ENCODE measurements at places on chromosomes 12 and 14.
A peak's percentile ranks its signal among the peaks of the same experiment; 100 is the strongest.

DNA sequence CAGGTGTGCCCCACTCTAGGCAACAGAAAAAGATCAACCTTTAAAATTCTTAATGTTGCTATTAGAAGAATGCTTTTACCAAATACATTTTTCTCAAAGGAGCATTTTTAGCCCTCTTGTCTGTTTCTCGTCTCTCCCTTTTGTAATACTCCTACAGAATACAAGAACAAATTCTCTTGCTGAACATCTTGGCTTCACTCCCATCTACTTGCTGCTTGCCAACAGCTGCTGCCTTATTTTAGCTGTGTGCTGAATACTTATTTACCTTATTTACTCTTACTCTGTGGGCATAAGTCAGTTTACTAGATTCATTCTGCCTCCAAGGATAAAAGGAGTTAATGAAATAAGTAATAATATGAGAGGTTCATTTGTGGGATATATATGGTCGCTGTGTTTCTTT is 70.8 kb downstream of the POLR3B start:
- no peak for DNase-seq

DNA sequence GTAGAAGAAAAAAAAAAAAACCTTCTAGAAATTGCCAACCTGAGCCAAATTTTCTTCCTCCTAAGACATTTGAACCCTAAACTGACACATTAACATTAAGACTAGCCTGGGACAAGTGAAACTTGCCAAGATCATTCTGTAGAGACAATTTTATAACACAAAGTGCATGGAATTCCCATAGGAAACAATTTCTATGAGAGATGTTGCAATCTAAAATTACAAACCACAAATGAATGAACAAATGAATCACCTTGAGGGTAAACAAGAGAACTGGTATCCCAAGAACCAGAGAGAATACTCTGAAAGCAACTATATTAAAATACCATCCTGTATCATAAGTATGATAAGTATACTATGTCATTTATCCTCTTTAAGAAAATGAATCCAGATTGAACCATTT is 165.3 kb downstream of the DICER1 start:
- no peak for DNase-seq

- peak; percentile 4 for DNase-seq
Observed at GRCh38 chr12:41190338-41190737, 2.2 kb downstream of the PDZRN4 start.

DNA sequence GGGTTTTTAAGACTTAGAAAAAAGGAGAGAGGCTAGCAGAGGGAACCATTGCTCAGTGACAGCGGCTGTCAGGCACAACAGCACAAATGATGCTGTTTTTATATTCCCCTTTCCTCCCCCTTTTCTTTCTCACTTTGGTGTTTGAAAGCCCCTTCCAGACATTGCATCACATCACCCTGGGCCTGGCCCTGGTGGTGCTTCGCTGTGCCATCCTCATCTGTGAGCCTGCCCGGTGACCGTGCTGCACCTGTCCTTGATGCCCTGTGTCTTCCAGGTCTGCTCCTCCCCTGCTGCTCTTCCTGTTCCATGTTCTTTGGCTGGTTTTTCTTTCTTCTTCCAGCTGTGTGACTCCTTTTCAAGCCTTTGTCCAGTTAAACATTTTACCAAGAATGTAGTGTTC is 24.8 kb downstream of the KLC1 start:
- no peak for DNase-seq

DNA sequence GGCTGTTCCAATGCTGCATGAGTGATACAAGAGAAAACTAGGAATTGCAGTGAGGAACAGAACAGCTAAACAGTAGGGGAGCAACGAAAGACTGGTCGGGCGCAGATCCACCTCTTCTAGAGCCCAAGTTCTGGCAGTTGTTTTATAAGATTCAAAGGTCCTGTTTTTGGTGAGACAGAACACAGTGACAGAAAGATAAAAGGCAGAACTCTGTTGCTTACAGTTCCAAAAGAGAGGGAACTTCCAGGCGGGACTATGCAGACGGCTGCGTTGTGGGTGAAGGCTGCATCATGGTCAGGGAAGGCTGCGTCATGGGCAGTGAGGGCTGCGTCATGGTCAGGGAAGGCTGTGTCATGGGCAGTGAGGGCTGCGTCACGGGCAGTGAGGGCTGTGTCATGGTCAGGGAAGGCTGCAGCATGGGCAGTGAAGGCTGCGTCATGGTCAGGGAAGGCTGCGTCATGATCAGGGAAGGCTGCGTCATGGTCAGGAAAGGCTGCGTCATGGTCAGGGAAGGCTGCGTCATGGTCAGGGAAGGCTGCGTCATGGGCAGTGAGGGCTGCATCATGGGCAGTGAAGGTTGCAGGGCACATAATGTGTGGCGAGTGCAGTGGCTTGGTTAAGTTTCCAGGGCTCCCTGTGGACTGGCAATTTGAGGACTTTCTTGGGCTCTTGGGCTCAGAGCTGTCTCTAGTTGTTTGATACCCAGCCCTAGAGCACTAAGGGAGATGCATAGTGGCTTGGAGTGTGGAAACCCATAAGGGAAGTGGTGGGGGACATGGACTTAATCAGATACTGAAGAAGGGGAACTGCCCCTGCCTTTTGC is 619.9 kb downstream of the AACS start:
- DNase-seq, result no peak

DNA sequence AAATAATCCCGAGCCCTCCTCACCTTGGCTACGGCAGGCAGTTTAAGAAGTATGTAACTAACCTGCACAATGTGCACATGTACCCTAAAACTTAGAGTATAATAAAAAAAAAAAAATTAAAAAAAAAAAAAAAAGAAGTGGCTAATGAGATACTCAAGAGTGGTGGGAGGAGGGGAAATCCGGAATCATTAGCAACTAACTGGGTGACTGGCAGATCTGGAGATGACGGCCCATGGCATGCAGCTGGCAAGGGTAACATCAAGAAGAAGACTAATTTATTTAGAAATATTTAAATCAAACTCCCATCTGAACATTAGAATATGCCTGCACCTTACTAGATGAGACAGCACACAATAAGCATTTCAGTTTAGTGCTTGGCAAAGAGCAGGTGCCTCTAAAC is 52.3 kb upstream of the TMCC3 start:
- DNase-seq, result no peak

DNA sequence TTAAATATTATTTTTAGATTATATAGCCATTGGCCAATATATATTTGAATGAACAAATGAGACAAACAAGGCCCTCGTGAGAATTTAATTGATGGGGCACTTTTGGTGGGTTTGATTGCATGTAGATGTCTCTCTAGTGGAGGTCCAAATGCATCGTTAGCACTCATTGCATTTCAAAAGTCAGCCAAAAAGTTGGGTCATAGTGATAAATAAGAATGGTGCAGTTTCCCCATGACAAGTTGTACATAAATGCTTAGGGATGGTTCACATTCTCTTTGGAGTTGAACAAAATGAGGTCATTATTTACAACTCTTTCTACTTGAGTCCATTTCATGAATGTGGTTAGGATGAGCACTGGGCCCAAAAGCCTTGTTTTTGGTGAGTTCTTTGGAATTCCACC is 1.0 kb downstream of the BEST3 start:
- DNase-seq, result no peak

- no peak for DNase-seq
Observed at GRCh38 chr12:112980491-112981158, 2.3 kb downstream of the OAS2 start.

DNA sequence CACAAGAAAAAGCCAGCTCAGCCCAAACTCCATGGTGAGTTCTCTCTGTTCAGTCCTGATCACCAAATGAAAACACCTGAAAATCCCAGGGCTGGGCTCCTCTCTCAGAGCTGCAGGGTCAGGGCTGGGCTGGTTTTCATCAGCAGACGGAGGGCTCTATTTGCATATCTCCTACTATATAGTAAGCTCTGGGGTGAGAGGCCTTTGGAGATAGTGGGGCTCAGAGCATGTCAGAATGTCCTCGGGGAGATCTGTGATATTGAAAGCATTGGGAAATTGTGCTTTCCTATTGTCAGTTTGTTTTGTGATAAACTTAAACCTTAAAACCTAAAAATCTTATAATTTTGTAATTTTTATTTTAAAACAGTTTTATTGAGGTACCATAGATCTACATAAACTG is 742.6 kb downstream of the TMEM121 start:
- DNase-seq, result no peak

DNA sequence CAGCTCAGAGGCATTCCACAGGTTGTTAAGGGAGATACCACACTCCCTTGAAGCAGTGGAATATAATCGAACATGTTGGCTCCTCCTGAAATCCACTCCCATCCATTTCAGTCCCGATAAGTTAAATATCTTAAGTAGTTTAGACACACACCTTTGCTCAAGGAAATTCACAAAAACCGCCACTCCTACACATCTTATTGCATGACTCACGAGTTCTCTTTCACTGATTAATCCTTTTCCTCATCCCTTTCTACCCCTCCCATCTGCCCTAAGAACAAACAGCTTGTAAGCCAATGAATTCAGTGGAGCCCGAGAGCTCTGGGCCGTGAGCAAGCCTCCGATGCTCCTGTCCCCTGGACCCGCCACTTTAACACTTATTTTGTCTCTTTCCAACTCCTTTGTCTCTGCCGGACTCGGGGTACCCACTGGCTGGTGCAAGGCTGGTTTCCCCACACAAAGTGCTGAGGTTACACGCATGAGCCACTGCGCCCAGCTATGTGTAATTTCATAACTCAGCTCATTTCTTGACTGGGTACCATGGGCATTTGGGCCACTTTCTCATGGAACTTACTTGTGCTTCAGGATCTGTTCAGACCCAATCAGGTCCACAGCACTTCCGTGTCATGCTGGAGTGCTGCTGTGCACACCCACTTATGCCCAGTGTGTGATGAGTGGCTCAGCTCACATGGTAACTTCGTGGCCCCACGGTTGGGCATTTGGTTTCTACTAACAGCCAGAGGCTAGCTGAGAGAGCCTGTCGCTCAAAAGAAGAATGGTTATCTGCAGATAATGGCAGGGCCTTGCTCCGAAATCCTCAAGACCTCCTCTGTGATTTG is 171.8 kb upstream of the ALG10B start:
- no peak for DNase-seq

GRCh38 chr14:58816416-58817115 is 178.8 kb downstream of the DACT1 start:
- no peak for DNase-seq

GRCh38 chr14:24681056-24681455 is 47.1 kb upstream of the GZMB start:
- DNase-seq, result no peak

DNA sequence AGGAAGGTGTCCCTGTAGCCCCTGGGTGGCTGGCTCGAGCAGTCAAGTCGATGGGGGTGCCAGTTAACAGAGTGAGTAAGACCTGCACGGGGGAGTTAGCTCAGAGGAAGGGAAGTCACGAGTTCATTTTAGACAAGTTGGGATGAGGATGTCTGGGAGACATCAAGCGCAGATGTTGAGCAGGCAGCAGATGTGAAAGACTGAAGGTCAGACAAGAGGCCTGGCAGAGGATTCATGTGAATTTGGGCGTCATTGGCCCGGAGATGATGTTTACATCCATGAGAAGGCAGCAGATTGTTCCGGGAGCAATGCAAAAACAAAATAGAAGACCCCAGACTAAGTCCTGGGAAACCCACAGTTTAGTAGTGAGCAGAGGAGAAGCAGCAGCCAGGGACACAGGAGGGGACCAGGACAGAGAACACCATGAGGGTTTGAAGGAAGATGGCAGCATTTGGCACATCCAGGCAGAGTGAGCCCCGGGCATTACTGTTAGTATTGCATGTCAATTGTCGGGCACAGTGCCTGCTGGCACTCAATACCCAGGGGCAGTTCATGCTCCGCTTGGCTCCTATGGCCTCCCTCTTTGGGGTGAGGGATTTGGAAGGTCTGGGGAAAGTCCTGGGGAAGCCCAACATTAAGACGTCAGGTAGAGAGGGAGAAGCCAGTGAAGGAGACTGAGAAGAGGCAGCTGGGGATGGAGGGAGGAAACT is 15.1 kb downstream of the LTBP2 start:
- no peak for DNase-seq

- DNase-seq, result no peak
Observed at GRCh38 chr14:106622200-106622745, 1095.9 kb downstream of the TMEM121 start.

DNA sequence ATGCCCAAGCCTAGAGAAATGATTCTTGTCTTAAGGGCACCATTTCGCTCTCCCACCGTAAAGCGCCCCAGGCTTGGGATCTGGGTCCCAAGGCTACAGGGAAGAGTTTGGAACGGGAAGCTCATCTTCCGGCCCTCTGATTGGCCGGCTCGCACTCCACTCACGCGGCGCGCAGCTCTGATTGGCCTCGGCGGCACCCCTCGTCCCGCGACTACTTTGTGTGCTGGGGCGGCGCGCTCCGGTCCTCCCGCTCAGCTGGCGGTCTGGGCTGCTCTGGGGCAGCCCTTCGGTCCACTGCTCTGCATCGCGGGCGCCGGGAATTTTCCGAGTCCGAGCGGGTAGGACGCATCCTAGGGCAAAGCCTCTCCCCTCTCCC is 886 bp upstream of the FUT8 start:
- peak; percentile 80 for DNase-seq

DNA sequence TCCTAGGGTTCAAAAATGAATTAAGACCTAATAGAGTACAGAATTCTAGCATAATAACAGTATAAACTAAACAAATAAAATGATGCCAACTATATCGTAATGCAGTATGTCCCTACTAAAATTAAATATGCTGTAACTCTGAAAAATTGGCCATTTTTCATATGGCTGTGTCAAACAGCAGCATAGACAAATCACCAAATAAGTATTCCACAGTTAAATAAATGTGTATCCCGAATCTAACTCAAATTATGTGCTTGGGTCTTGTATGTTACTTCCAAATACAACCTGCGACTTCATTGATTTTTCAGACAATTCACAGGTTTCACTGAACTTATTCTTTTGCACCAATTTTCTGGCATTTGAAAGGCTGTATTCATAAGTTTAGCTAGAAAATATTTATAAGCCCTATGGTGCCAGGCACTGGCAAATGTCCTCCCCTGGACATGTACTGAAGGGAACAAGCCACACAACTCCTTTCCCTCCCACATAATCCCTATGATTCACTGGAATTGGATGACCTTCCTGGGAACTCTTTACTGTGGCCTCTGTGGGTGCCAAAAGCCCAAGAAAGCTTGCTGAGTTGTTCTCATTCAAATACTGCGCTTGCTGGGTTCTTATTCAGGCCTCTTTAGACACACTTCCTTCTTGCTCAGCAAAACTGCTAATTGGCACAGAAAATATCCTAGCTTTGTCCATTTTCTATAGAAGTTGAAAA is 108.8 kb downstream of the KITLG start:
- DNase-seq, result no peak

DNA sequence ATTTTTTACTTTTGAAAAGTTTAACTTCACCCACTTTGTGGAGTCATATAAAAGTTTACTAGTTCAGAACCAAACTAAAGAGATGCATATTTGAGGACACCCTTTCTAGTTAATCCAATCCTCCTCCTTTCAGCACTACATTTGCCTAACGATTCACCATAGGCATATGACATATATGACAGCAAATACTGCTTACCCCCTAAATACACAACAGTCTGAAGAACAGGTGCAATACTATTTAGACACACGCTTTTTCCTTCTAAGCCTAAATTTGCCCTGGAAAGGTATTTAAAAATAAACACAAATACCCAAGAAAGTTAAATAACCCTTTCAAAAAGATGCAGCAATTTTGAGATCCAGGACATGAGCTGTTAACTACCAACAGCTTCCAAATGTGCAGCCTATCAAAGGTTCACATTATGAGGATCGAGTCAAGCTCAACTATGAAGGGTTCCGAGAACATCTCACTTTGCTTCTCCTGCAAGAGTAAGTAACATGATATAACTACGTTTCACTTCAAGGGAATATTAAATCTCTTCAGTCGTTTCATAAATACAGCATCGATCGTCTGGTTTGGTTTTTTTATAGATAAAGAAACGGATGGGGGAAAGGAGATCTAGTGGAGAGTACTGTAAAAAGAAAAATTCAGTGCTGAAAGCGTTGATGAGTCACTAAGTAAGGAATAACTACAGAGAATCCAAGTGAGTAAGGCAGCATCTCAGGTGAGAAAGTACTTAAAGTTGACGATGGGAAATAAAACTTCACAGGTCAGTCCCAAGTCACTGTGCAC is 677 bp upstream of the AP4S1 start:
- no peak for DNase-seq

Measured in K562 (cell line).